ENCODE measurements at places on chromosomes 11 and 22.

GRCh38 chr11:124315052-124315451, 1.3 kb upstream of the OR8D1 start:
- DNase-seq, result no peak

- no peak for DNase-seq
These were observed 804 bp upstream of the CREBZF start for GRCh38 chr11:85665733-85666132.

DNA sequence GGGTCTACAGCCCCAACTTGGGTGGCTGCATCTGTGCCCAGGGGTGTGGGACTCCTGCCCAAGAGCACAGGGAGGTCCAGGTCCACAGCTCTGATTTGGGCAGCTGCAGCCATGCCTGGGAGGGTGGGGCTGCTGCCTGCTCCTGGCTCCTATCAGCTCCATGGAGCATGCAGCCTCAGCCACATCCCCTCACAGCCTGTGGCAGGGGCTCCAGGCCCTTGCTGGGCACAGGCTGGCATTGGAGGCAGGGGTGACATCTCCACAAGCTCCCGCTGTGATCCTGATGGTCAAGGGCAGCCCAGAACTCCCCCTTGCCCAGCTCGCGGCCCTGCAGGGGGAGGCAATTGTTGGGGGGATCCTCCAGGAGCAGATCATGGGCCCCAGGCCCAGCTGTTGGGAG, 6.3 kb upstream of the OR56A4 start:
- DNase-seq, result no peak

DNA sequence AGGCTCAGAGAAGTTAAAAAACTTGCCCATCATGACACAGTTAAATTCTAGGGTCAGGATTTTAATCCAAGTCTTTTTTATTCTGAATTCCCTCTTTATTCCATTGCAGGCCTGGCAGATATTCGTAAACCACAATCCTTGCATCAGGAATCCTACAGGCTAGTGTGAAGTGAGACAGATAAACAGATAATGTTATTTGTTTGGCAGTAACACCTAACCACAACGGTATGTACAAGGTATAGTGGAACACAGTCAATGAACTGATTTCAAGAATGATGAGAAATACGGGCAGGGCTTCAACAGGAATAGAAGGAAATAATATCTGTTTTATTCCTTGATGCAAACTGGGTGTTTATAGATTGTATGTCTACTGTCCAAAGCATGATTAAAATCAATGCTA, 32.0 kb upstream of the NARS2 start:
- DNase-seq, result no peak

GRCh38 chr11:78080818-78081495, 1.3 kb upstream of the NDUFC2 start:
- DNase-seq, result no peak

DNA sequence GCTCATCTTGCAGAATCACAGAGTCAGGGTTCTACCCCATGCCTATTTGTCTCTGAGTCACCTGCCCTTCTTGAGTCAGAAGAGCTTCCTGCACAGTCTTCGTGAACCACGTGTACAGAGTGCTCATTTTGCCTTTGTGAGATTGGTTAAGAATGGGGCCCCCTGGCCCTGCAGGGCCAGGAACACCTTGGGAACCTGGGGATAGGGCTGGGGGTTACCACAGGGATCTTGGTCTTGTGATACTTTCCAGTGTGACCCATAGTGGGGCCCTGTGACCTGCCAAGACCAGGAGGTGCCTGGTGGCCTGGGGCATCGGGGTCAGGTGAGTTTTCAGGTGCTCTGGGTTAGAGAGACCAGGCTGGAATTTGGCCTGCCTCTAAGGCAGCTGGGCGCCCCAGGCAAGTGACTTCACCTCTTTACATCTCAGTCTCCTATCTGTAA, 9.4 kb downstream of the TMPRSS13 start:
- no peak for DNase-seq

DNA sequence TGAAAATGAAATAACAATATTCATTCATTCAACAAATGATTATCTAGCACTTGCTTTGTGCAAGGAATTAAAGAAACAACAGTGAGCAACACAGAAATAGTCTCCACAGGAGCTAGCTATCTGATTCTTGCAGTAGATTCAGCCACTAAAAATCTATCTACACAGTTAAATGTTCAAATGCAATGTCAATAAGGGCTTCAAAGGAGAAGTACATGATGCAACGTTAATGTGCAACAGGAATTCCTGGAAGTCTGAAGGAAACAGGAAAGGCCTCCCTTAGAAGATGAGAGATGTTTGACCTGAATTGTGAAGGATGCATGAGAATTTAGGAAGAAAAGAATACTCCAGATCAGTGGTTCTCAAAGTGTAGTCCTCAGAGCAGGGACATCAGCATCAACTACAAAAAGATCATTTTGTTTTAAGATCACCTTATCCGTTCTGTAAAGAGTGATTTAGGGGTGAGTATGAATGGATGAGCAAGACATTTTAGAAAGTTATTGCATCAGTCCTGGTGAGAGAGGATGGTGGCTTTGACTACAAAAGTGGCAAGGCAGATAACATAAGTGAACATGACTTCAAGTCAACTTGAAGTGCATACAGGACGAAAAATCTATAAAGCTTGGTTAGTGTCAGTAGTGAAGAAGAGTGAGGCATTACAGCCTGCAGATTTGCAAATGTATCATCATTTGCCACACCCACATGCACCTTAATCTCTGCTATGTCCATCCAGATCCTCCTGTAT, 96.0 kb downstream of the ETS1 start:
- no peak for DNase-seq

DNA sequence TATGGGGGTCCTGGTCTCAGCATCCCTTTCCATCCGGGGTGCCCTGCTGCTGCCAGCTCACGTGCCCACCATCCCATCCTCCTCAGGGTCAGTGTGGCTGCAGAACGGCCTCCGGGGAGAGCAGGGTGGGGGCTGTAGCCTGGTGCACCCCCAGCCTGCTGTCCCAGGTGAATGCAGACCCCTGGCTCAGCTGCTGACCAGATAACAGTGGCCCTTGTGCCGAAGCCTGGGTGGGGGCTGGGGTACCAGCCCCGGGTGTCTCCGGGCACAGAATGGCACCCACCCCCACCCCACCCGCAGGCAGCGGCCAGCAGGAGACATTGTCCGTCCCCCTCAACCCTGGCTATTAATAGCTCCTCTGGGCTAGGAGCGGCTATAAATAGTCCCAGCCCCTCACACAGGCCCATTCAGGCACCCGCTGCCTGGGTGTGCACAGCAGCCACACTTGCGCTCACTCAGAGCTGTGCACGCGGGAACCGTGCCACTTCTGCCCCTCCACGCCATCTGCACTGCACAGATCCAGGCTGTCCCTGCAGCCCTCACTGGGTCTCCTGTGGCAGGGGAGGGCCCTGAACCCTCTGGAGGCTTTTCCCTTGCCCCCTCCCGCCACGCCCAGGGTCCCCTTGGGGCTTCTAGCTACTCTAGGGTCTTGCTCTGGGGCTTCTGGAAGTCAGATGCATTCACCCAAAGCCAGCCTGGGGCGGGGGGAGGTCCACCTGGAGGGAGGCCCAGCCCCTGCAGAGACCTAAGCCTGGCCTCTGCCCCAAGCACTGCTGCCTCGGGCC, 18.7 kb downstream of the CRELD2 start:
- DNase-seq, result no peak

DNA sequence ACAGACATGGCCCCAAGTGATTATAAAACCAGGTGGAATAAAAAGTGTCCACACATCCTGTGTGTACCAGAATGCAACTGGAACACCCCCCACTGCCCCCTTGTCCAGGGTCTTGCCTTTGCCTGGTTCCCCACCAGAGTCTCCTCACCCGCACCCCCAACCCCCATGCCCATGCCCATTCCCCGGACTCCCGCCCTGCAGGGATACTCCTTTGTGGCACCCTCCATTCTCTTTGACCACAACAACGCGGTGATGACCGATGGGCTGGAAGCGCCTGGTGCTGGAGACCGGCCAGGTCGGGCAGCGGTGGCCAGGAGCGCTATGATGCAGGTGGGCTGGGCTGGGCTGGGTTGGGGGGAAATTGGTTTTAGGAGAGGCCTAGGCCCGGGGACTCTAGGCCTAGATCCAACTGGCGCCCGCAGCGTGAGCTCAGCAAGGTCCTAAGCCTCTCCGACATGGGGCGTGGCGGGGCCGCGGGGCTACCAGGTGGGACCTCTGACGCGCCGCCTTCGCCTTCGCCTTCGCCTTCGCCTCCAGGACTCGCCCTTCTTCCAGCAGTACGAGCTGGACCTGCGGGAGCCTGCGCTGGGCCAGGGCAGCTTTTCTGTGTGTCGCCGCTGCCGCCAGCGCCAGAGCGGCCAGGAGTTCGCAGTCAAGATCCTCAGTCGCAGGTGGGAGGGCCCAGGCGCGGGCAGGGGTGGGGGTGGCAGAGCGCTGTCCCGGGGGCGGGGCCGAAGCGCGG, 9.1 kb downstream of the RPS6KA4 start:
- no peak for DNase-seq

DNA sequence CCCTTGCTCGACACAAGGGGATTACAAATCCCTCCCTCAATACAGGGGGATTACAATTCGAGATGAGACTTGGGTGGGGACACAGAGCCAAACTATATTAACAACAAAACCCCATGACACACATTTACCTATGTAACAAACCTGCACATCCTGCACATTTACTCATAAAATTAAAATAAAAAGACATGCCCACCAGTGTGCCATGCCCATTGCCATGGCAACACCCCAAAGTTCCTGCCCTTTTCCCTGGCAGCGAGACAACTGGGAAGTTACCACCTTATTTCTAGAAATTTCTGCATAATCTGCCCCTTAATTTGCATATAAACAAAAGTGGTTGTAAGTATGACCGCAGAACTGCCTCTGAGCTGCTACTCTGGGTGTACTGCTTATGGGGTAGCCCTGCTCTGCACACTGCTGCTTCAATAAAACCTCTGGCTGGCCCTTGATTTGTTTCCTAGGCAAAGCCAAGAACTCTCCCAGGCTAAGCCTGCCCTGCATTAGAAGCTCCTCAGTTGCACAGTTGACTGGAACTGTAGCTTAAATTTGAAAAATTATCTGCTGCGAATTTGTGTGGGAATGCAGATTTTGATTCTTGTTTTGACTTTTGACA, 8.6 kb upstream of the INCENP start:
- DNase-seq, result no peak

GRCh38 chr22:42170946-42171345, 40.3 kb upstream of the CYP2D6 start:
- DNase-seq, result no peak

DNA sequence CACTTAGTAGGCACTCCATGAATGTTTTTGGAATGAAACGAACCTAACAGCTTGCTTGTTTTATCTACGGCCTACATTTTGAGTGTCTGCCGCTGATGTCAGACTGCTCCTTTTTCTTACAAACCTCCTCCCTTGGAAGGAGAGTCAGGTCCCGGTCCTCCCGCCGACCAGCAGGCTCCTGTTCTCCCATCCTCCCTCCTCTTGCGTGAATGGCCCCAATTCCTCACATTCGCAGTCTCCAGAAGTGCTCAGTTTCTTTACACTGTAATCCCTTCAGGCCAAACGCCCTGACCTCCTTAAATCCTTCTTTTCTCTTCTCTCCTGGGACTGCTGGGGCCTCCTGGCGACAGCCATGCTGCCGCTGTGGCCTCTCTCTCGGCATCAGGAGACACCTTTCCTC, 82.6 kb upstream of the CSNK2A3 start:
- no peak for DNase-seq

GRCh38 chr11:63488789-63489188, 2.2 kb downstream of the PLAAT5 start:
- DNase-seq, result no peak

GRCh38 chr11:77075425-77075905, 8.7 kb downstream of the CAPN5 start:
- no peak for DNase-seq

DNA sequence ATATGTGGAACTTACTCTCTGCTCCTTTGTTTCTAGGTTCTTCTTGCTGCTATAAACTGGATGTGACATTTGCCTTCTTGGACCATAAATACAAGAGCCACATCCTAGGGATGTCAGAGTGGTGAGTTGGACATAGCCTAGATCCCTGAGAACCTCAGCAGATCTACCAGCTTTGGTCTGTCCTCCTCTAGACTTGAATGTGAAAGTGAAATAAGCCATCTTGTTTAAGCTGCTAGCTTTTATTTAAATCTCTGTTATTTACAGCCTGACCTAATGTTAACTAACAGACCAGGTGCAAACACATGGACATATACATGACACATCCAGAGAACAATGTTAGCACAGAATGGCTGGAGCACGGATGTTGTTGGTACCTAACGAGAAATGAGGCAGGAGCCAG, 36.0 kb downstream of the SLN start:
- DNase-seq, result no peak

DNA sequence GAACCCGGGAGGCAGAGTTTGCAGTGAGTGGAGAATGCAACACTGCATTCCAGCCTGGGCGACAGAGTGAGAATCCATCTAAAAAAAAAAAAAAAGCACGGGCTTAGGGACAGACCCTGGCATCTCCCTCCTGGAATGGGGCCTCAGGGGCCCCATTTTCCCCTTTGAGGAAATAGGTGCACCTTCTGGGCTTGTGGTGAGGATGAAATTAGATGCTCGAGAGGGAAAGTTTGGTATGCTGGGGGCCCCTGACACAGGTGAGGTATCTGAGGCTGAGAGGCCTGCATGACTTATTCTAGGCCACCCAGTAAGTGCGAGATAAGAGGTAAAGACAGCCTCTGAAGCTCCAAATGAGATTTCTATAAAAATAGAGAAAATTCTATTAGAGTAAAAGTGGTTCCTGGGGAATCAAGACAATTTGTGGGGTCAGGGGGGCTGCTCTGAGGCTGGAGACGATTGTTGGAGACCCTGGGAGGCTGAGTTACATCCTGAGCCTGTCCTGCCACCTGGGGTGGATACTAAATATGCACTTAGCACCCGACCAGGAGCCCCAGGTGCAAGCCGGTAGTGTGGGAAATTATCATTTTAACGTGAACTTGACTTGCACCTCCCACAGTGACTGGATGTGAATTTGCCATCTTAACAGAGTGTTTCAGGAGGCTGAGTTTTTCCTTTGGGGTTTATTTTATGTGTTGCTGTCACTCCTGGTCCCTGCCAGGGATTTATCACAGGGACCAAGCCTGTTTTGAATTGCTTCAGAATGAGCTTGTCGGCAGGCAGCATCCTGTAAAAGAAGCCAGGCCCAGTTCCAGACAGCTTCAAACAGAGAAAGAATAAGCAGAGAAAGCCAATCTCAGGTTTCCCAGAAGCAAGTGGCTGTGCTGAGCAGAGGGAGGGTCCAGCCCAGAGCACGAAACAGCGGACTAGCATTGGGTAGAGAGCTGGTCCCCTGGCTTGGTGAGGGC, 48.4 kb upstream of the TSKU start:
- no peak for DNase-seq

GRCh38 chr11:73931039-73931645, 19.7 kb upstream of the DNAJB13 start:
- DNase-seq, result no peak

DNA sequence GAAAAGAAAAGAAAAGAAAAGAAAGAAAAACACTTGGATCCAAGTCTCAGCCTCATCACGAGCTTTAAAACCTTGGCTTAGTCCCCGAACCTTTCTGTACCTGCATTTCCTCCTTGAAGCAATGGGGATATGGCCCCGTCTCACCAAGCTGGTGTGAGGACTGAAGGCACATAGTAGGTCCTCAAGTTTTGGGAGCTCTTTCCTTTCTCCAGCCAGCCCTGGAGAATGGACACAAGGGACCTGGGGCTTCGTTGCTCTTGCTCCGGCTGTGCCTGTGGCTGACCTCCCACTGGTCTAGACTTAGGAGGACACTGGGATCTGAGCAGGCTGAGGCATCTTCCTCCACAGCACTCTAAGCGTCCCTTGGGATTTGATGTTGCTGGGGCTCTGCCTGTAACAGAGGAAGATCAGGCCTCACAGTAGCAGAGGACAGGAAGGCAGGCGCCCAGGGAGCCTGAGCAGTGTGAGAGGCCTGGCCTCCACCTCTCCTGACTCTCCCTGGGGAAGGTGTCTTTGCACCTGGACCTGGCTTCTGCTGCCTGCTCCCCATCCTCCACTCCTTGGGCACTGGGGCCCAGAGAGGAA, 32.8 kb downstream of the KCNC1 start:
- no peak for DNase-seq

Measured in memory B cell (primary cell).